ENCODE measurements at places on chromosomes 5 and 9.

DNA sequence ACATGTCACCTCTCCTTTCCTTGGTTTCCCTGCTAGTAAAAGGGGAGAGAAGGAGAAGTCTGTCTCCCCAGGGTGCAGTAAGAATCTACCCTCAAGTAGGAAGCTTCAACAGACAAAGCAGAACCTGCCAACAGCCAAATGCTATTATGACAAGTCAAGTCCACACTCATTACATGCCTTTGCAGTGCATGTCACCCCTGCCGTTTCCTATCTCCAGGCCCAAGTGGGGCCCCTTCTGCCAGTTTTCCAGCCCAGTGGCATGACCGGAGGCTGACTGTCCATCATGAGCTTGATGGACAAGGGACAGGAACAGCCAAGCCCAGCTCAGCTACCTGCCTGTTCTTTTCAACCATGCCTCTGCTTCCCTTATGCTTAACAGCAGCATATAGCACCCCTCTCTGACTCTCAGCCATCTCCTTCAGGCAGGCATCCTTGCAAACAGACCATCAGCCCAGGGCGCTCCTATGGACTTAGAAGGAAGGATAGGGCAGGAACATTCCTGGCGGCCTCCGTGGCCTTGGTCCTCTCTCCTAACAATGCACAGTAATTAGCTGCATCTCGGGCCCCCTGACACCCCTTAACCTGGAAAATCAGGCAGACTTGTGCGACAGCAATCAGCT, 107.2 kb upstream of the RAD23B start:
- no peak for DNase-seq

GRCh38 chr9:107425101-107426025, 64.2 kb downstream of the KLF4 start:
- no peak for DNase-seq

GRCh38 chr5:128156521-128156920, 73.0 kb downstream of the SLC12A2 start:
- DNase-seq = no peak

GRCh38 chr5:149639737-149640136, 58.4 kb downstream of the ARHGEF37 start:
- no peak for DNase-seq

GRCh38 chr9:92680166-92681119, 10.5 kb upstream of the IPPK start:
- no peak for DNase-seq

- DNase-seq = no peak
Measured at GRCh38 chr9:109912726-109913460, 132.9 kb downstream of the PALM2AKAP2 start.

DNA sequence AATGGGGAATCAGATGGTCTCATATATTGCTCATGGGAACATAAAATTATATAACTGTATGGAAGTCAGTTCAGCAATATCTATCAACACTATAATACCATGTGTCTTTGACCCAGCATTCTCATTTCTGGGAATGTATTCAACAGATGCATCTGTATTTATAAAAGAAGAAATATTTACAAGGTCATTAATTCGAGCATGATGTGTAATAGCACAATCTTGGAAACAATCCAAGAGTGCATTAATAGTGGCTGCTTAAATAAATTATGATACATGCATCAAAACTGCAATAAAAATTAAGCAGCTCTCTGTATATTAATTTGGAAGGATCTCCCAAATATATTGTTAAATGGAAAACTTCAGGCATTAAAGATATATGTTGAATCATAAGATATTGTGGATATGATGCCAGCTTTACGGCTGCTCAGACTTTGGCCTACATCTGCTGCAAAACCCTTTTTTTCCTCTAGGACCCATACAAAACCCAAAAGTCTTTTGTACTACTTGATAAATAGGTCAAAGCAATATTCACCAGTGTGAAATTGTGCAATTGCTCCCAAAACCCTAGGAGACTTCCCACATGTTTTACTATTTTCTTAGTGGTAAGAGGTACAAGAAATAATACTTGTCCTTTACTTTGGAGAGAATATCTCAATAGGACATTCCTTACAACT, 45.3 kb upstream of the ISOC1 start:
- no peak for DNase-seq

DNA sequence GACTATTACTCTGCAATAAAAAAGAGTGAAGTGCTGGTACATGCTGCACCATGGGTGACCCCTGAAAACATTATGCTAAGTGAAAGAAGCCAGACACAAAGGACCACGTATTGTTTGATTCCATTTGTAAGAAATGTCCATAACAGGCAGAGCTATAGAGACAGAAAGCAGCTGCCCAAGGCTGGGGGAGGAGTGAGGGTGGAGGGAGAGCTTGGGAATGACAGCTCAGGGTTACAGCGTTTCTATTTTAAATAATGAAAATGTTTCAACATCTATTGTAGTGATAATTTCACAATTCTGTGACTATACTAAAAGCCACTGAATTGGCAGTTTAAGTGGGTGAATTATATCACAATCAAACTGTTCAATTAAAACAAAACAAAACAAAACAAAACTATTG, 81.7 kb downstream of the MYO10 start:
- no peak for DNase-seq

DNA sequence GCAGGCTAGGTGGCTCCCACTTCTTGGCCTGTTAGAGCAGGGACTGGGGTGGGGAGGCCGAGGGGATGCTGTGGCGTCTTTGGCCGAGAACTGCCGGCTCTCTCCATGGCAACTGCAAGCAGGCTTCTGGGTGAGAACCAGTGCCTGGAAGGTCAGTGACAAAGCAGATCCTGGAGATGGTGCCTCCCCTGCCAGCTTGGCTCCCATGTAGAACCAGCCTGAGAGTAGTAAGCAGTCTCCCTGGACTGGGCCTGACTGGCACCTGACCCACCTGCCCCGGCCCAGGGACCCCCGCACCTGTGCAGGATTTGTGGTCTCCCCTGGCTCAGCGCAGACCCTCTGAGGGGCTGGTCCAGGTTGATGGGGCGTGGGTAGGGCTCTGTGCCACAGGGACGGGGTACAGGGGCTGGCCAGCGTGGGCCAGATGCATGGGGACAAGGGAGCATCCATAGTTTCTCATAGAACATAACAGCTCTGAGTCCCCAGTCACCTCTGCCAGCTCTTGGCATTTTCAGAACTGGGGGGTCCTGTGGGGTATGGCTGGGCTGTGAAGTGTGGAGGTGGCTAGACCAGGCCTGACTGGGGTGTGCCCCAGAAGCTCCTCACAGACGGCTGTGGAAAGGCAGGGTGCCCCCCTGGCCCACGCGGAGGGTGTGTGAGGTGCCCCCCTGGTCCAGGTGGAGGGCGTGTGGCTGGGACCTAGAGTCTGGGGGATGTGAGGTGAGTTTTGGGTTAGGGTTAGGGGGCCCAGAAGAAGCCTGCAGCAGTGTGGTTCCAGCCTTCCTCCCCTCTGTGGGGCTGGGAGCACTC, 22.2 kb downstream of the CACNA1B start:
- no peak for DNase-seq

DNA sequence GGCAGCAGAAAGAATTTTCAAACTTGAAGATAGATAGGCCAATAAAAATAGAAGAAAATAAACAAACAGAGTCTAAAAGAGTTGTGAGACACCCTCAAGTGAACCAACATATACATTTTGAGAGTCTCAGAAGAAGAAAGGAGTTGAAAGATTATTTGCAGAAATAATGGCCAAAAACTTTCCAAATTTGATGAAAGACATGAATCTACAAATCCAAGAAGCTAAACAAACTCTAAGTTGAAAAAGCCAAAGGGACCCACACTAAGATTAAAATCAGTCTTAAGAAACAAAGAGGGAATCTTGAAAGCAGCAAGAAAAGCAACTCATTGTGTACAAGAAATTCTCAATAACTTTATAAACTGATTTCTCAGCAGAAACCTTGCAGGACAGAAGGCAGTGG, 137.0 kb downstream of the SAXO1 start:
- no peak for DNase-seq

GRCh38 chr5:132056610-132057497, 3.6 kb upstream of the IL3 start:
- no peak for DNase-seq

Measured in activated CD8-positive, alpha-beta memory T cell treated with anti-CD3 and anti-CD28 coated beads for 1 hour (primary cell).